ENCODE measurements at places on chromosomes 7 and 10. TPM values are rescaled to one million over a fixed set of nuclear protein-coding genes. Genes with fewer than 3 reads are reported as not detected.

Gene CDK14
- 0.23 TPM for total RNA-seq

Gene SLC16A9
- total RNA-seq: 0.07 TPM

Gene HOXA9
- total RNA-seq: 0.70 TPM

Gene MDFIC
- total RNA-seq: 18.7 TPM

Data from A549 treated with GW870086 at 1 μM for 4 hours (cell line).